HEK293T (cell line): ENCODE measurements at places on chromosomes 7 and 10.

DNA sequence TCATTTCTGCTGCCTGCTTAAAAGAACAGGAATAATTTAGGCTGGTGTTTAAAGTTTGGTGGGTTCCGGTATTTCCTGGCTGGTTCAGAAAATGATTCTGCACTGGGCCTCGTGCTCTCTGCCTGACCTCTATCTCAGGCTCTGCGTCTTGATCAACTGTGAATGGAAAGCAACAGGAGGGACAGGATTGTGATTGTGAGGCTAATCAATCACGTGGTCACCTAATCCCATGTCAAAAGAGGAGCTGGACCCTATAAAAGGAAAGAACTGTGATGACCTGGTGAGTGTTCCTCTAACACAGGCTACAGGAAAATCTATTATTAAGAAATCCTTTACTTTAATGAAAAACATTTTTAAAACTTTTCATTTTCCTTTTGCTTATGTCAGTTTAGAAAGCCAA lies at the start of gene DHX32:
DHX32 (minus strand) TSS at position 101 of the 400 bp plus-strand sequence. CDS start 468 bp downstream, outside the sequence.
- DNase-seq: no peak

DNA sequence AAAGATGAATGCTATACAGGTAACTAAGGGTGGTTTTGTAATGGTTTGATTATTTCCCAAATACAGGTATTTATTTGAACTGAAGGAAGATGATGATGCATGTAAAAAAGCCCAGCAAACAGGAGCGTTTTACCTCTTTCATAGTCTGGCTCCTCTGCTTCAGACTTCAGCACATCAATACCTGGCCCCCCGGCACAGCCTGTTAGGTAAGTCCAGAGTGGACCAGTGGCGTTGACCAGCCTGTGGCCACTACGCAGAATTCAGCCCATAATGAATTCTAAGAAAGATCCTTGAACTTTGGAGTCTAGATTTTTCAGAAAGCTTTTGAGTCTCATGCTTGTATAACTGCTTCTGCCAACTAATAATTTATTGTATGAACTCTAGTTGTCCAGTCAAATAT lies 9.7 kb downstream of the NUDT13 start:
- DNase-seq: no peak

GRCh38 chr7:116355424-116355765 lies 144.1 kb upstream of the CAV2 start:
- DNase-seq: no peak

DNA sequence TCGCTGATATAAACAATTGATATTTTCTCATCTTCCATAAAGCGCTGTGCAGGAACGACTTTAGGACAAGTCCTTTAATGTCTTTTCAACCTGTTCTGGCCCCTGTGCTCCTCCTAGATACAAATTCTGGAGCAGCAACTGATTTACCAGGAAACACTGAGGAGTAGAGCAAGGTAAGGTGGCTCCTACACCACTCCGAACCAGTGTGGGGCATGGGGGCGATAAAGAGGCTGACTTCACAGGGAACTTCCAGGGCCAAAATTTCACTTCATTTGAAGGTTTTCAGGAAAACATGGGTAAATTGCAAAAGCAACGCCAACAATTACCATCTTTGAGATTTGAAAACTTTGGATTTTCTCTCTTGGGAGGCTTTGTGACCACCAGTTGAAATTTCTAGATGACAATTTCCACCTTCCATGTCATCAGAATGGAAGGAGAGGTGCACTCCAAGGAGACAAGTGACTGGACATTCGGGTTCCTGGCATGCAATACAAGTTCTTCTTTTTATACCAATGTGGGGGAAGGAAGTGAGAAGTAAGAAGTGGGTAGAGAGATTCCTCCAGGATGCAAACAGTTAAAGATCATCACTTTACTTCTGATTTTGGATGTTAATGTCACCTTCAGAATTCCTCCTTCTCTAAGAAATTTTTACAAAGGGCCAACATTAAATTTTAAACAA lies 118.5 kb downstream of the FAM107B start:
- DNase-seq: no peak

DNA sequence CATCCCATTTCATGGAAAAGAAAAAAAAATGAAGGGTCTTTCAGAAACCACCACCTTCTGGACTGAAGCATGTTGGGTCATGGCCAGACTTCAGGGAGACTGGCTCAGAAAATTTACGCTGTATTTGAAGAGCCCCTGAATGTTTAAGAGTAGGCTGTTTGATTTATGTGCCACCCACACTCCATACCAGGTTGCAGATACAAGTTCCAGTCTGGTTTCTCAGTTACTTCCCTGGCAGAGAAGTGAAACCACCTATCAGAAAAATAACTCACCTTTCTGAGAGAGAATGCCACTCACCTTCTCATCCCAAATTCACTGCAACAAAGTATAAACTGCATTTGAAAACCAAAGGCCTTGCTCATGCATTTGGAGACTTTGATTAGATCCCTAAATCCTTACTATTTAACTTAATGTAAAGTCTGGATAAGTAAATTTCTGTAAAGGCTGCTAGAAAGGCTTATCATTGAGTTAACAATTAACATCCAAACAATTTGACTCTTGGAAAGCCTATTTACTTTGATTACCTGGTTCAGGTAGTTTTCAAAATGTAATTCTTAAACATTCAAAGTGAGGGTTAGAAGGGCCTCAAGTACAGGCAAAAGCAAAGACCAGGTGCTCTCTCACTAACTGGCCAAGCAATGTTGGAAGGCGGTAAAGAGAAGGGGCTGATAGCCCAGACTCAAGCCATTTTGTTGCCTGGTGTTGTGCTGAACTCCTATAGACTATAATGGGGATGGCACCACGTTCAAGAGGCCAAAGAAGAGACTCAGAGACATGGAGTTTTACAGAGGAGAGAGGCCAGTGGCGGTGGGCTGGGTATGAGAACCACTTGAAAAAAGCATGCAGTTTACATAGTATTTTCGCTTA lies 12.8 kb upstream of the ADD3 start:
- DNase-seq: no peak

GRCh38 chr7:12552876-12553275 lies 17.6 kb upstream of the SCIN start:
- no peak for DNase-seq

DNA sequence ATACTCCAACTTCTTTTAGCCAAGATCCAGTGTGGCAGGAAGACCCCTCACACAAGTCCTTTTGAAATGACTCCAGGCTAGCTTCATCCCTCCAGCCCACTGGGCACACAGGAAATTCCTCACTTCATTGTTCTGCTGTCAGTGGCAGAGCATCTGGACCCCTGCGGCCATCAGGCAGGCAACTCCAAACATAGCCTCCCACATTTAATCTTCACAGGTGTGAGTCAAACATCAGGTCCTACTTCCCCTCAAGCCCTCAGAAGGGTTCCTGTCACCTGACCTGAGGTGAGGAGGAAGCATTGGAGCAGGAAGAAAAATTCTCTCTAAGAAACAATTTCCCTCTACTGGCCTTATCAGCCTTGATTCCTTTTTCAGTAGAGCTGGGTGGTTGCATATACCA lies 51.1 kb upstream of the C1GALT1 start:
- no peak for DNase-seq

DNA sequence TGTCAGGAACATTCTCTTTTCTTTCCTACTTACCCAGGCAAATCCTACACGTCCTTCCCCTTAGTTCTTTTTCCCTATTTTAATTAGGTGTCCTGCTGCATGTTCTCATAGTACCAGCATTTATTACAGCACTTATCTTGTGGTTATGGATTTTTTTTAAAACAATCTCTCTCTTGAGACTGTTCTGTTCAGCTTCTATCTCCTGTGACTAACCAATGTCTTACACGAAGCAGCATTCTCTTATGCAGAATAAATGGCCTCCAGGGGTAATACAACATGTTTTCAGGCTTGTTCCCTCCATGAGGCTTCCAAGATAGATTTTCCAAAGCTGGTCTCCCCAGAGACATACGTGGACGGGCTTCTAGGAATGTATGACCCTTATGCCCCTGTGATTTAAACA lies 1096.1 kb upstream of the CELF2 start:
- no peak for DNase-seq

DNA sequence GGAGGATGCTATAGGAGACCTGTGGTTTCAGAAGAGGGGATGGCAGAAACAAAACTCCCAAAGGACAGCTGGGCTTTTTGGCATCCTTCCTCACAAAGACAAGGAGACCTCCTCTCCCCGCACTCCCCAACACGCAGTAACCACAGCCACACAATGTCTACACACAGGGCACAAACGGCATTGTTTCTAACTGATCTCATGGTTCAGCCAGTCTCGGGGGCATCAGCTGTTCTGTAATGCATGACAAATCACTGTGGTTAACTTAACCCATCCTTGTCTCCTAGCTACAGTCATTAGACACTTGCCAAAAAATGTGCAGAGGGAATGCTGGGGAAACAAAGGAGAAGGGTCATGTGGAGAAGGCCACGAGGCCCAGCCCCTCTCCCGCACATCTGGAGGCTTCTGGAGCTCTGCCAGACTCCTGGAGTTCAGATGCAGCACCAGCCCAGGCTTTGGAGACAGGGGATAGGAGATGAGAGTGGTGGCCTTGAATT lies 7.6 kb upstream of the ADAMTS14 start:
- DNase-seq: no peak

GRCh38 chr10:29646238-29646902 lies 11.6 kb upstream of the SVIL start:
- no peak for DNase-seq
